ENCODE measurements at places on chromosomes 5 and 9.

DNA sequence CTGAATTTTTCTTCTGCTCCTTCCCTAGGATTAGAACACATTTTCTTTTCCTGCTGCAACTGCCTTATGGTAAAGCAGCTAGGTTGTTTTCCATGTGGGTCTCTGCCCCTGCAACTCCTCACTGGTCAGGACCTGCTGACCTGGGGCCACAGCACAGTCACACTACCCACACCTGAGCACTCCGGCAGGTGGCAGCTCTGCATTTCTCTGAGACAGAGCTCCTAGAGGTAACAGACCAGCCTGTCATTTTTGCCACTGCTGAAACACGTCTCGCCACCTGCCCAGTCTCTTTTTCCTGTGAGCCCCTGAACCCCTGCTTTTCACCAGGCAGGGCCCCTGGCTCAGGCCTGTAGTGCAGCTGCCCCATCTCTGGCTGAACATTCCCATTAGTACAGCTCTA lies 609.6 kb downstream of the HINT1 start:
- no peak for DNase-seq

DNA sequence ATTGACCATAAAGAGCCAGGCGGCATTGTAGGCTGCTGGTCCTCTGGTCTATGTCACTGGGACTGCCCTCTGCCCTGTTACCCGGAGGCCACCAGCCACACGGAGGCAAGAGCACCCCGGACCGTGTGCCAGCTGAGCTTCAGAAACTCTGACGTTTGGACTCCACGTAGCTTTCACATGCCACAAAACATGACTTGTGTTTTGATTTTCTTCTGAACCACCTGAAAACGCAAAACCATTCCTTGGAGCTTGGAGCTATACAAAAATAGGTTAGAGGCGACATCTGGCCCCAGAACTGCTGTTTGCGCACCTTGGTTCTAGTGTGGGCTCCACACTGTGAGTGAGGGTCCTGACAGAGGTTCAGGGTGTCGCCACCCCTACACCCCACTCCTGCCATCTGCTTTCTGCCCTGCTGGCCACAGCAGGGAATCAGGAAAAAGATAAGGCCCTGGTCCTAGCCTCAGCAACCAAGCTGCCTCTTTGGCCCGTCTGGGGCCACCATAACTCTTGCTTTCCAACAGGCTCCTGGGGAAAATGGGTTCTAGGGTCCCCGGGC lies 151.3 kb upstream of the IRX2 start:
- no peak for DNase-seq

- no peak for DNase-seq
These were observed 90.3 kb downstream of the ADAMTSL1 start for GRCh38 chr9:18564018-18564880.

DNA sequence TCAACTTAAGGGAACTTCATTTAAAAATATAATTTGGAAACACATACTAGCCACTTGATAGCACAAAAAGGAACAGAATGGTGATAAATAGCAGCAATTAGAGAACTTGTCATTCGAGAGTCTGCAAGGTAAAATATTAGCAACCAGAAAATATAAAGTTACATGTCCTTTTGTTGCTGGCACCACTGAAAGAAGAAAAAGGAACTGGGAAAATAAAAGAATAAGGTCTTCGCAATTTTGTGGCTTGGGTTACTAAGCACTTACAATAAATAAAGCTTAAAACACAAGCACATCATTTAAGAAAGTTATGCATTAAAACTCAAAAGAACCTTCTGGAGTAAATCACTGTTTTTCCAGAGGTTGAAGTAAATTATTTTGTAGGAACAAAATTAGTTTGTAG lies 149.9 kb upstream of the FBN2 start:
- DNase-seq, result no peak

DNA sequence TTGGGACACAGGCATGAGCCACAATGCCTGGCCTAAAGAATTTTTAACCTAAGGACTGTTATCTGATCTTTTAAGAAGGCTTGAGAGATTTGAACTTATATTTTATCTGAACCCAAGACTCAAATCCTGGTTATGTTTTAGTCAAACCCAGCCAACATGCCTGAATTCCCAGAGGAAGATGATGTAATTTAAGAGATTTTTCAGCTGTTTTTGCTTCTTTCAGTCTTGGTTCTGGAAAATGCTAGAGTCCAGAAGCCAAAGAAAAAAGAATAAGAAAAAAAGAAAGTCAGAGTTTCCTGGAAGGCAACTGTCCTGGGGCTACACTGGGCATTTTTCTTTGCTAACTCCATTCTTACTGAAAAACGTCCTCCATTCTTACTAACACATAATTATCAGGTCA lies 85.8 kb downstream of the SNX18 start:
- DNase-seq, result no peak

DNA sequence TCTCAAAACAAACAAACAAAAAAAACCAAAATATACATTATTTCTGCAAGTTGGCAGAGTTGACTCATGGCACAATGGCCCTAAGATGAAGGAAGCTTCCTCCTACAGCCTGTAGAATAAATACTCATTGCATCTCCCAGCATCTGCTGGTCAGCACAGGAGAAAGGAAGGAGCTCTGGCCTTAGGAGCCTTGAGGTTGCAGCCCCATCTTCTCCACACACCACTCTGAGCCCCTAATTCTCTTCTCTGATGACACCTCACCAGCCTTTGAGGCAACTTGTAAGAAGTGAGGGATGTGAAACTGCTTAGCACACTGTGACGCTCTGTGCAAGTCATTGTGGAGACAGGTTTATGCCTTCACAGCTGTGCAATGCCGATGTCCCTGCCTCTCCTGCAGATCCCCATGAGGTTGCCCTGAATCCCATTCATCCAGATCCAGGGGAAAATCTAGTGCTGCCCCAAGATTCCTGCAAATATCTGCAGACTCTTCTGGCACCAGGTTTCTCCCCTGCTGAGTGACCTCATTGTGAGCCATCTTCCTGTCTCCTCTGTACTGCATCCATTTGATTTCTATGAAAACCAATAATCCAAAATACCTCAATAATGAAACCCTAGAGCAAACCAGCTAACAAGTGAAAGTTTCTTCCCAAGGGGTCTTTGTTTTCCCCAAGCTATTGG lies 65.3 kb upstream of the TGFBR1 start:
- DNase-seq, result no peak

DNA sequence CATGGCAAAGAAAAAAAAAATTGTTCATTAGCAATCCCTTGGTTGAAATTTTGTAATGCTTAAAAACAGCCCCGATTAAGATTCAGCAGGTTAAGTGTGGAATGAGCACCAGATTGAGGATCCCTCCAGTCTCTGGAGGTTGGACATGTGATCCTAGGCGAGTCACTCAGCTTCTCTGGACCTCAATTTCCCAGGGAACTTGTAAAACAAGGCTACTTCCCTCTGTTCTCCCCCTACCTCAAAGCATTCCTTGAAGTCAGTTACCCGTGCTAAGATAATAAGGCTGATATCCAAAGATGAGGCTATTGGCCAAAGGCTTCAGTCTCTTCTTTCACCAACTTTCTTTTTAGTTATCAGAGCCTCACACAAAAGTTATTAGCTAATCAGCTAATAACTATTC lies 2.9 kb downstream of the KLHL3 start:
- no peak for DNase-seq

DNA sequence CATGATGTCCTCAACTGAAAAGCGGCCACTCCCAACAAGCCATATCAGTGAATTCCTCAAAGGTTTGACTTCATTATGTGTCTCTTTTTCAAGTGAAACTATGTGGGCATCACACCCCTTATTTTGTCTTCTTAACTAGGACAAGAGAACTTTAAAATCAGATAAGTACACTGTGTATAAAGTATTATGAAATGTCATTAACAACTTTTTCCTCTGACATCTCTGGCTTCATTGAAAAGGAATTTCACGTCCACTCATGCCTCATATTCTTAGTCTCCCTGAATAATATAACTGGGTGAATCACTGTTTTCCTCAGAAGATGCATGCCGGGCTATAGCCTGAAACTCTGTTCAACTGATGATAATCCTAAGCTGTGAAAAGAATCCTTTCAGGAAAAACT lies 415.8 kb downstream of the ACTL7B start:
- DNase-seq, result no peak

DNA sequence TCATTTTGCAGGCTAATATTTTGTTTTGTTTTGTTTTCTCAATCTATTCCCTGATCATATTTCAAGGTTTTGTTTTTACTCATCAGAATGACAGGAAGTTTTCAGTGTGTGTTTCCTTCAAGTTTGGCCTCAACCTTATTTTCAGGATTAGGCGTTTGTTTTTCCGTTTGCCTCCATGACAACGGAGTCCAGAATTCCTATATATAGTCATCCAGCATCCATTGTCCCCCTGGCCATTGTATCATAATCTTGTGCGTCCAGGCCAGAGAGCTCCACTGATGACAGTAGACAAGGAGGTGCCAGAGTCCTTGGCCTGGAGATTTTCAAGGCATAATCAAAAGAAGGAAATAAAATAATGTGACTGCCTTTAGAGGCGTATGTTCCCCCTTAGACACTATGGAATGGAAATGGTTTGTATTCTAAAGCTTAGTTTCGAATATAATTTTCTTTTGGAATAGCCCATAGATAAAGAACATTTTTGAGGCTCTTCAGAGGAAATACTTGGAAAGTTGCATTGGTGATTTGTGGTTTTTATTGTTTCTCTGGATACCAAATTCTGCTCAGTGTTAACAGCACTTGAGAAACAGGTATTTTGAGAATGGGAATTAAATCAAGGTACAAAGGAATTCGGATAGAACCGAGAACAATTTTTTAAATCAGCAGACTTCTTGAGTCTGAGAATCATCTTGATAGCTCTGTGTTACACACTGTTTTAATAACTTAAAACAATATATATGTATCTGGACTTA lies 99.8 kb downstream of the ZNF462 start:
- DNase-seq, result no peak

DNA sequence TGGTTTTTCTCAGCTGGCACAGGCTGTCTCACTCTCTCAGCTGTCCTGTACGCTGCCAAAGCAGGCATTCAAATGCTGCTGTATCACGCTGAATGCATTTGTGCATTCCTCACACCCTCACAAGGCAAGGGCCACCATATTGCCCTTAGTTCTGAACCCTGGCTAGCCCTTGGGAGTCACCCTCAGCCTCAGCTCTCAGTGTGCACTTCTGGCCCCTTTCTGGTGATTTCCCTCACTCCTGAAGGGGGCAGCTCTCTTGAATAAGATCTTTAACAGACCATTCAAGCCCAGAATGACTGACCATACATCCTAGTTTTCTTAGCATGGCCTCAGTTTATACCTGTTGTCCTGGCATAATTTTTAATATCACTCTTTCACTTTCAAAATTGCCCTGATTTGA lies 84.3 kb downstream of the HTR1A start:
- DNase-seq, result no peak

DNA sequence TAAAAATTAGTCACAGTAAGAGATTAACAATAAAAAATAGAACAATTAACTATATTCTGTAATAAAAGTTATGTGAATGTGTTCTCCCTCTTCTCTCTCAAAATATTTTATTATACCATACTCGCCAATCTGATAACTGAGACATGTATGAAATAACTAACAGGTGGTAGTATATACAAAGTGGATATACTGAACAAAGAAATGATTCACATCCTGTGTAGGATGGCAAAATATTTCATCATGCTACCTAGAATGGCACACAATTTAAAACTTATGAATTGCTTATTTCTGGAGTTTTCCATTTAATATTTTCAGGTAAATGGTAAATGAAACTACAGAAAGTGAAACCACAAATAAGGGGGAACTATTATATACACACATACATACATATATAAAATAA lies 152.5 kb downstream of the RNF180 start:
- DNase-seq, result no peak

DNA sequence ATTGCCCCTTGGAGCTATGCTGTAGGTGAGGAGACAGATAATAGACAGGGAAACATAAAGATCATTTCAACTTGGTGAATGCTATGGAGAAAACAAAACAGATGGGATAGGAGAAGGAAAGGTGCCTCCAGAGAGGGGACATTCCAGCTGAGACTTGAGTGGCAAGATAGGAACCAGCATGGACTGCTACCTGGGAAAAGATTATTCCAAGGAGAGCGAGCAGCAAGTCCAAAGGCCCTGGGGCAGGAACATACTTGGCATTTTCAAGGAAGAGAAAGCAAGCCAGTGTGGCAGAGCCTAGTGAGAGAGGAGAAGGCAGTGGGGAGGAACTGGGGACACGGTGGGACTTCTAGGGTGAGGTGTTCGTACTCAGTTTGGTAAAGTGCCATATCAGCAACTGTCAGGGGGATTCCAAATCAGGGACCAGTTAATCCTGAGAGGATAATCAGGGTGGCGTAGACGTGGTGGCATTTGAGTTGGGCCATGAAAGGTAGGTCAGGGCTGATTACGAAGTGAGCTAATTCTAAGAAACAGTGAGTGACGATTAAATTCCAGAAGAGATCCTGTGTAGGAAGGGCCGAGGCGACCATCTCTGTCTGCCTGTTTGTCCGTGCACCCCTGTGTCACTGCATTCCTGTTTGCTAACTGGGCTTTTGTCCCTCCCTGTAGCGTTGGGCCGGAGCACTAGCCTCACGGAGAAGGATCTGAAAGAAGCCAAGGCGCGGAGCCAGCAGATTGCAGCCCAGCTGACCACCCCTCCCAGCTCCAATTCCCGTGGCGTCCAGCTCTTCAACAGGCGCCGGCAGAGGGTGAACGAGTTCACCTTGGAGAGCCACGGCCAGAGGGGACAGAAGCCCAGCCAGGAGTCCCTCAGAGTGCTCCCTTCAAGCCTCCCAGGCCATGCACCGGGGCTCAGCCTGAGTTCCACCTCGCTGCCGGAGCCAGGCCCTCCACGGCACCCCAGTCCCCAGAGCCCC lies 7.1 kb downstream of the SYNPO start:
- no peak for DNase-seq

- DNase-seq, result no peak
These were observed 2.0 kb downstream of the CLIC3 start for GRCh38 chr9:136994180-136994887.

- DNase-seq, result no peak
These were observed 55.8 kb upstream of the SHC3 start for GRCh38 chr9:89234205-89235067.

DNA sequence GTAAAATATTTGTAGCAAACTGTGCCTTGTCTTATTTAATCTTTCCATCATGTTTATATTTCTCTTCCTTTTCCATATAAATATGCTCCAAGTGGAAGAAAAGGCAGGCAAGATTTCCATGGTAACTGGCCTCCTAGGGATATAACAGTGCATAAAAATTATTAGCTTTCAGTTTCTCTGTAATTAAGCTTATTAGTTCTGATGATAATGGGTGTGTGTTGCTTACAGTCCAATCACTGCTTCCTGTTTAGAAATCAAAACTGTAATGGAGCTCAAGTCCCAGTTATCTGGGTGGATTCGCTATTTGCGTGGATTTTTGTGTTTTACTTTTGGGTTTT lies 213.0 kb downstream of the PJA2 start:
- DNase-seq, result no peak

DNA sequence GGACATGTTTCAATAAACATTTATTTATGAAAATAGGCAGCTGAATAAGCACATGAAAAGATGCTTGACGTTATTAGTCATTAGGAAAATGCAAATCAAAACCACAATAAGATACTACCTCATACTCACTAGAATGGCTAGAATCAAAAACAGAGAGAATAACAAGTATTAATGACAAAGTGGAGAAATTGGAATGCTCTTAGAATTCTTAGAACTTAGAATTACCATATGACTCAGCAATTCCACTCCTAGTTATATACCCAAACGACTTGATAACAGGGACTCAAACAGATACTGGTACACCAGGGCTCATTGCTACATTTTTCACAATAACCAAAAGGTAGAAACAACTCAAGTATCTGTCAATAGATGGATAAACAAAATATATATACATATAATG lies 15.1 kb upstream of the TRIM36 start:
- DNase-seq, result no peak
